ENCODE measurements at places on chromosomes 4 and X.

DNA sequence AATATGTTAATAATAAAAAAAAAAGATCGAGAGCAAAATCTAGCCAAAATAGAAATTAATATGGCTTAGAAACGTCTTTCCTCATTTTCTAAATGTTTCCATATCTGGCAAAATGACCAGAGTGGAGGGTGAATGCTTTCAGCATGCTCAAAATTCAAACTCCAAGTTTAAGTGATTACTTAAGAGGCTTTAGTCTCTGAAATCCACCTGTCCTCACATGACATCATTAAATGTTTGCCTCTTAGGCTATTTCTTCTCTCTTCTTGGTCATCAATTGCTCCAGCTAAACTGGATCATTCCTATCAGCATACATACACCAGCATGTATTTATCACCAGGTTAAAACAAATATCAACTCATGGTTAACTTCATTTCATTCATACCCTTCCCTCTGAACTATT, 54.5 kb upstream of the ATXN3L start:
- DNase-seq, result no peak

- peak; percentile 21 for DNase-seq
These were observed 26.0 kb downstream of the MANBA start for GRCh38 chr4:102734591-102735385.

DNA sequence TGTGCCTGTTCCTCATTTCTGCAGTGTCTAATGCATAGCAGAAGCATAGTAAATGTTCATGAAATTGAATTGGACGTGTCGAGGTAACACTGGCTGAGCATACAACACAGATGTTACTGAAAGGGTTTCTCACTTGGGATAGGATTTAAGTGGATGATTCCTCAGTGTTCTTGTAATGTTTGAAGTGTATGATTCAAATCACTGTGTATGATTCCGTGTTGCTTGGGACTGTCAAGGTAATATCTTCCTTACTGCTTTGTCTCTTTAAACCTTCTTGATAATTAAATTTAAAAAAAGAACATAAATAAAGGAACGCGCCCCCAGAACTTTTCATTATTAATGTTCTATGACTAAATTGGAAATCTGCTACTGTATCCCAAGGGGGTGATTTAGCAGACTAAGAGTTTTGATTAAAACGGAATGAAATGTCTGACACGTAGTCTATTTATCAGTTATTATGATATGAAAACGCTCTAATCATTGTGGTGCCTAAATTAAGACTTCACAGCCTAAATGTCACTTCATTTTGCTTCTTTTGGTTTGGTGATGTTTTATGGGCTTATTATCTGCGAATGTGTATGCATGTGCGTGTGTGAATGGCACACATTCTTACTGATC, 696.9 kb upstream of the EPHA5 start:
- DNase-seq, result no peak

- DNase-seq, result no peak
These were observed 127.9 kb upstream of the FTHL17 start for GRCh38 chrX:31199840-31200114.

DNA sequence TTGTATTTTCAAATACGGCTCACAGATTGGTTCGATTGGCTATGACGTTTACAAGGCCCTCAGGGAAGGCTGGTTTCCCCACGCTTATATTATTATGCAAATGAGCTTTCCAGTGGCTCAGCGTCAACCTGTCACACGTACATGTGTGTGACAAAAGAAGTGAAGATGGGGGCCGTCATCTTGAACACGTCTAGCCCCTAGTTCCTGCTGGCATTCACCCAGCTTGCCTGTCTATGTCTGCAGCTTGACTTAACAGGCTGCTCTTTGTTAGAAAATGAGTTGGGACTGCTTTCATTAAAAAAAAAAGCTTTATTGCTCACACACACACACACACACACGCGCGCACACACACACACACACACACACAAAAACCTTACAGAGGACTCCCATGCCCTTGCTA, 283.6 kb upstream of the CTSO start:
- no peak for DNase-seq

DNA sequence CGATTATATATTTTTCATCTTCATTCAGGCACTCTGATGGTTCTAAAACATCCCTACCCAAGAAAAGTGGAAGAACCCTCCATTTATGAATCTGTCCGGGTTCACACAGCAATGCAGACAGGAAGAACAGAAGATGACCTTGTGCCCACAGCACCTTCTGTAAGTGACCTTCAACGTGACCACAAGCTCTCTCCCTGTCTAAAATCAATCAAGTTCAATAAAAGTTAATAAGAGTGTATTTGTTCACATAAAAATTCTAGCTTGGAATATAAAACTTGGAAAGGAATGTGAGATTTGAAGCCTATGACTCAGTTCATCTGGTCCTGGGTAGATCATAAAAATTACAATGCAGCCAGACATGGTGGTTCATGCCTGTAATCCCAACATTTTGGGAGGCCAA, 36.6 kb downstream of the DAPP1 start:
- DNase-seq, result no peak

DNA sequence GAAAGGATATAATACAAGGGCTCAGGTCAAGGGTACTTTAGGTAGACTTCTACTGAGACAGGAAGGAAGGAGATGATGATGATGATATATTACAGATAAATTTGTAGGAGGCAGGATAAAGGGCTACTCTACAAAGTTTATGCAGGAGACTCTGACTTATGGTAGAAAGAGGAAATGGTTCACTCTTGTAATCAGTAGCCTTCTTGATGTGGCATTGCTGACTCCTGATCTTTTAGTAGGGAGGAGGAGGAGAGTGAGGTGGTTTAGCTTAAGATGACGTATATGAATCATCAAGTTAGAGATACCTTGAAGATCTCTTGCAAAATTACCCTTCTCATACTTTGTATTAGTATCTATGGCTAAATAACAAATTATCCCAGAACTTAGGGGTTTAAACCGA, 4.7 kb downstream of the BLTP1 start:
- DNase-seq, result no peak

- DNase-seq, result peak; percentile 53
These were observed 58.4 kb upstream of the STS start for GRCh38 chrX:7088968-7089615.

GRCh38 chr4:88616275-88617150, 24.2 kb downstream of the HERC3 start:
- DNase-seq, result no peak

Measured in naive B cell (primary cell).